ENCODE measurements at places on chromosomes 16 and 17. TPM values are rescaled to one million over a fixed set of nuclear protein-coding genes. Genes with fewer than 3 reads are reported as not detected.

GRCh38 chr17:80774146-80774545 is 217.5 kb upstream of the CHMP6 start:
- peaks cover 8% of the 10 kb centered on the region for H3K4me1 ChIP-seq
- DNase-seq = no peak
- H3K27me3 ChIP-seq = no peaks in the 10 kb centered on the region
- H3K36me3 ChIP-seq = peaks cover 5% of the 10 kb centered on the region

DNA sequence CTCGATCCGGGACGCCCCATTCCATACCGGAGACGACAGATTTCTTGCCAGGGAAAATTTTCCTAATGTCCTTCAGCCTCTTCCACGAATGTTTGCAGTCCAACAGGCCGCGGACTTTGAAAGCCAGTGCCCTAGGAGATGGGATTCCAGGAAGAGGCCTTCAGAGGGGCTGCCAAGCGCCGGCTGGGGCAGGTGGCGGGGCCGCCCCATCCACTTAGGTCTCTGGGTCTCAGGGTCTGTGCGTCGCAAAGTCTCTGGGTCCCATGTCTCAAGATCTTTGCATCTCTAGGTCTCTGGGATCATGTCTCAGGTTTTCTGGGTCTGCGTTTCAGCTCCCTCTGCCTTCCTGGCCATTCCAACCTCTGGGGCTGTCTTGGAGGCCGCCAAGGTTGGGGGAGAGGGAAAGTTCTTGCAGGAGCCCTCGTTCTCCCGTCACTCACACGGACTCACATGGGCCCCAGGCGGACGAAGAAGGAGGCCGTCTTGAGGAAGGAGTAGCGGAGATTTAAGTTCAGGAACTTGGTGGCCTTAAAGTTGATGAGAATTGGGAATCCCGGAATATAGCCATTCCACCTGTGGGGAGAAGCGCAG is 7.2 kb downstream of the ALOX12B start:
- H3K4me1 ChIP-seq = peaks cover 20% of the 10 kb centered on the region
- H3K4me3 ChIP-seq = peak overlapping the region; percentile 41
- no peak for DNase-seq
- no peak overlapping the region for H3K27ac ChIP-seq

The ASPSCR1 gene
- total RNA-seq = 11.7 TPM

The SCGB1C2 gene
- not detected for total RNA-seq

The HSPB9 gene
- not detected for total RNA-seq

DNA sequence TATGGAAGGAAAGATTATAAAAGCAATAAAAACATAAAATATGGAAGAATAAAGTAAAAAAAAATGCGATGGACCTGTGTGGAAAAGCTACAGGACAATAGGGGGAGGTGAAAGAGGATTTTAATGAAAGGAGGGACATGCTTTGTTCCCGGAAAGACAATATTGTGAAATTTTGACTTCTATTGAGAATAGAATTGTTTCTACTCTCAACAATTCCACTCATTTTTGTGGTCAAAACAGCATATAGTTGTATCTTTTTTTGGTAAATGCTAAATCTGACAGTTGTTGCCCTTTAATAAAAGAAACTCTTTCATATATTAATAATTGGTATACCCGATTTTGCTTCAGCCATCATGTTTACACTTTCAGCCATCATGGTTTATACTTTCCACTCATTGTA is 22.9 kb upstream of the APPBP2 start:
- no peaks in the 10 kb centered on the region for H3K27me3 ChIP-seq
- no peaks in the 10 kb centered on the region for H3K36me3 ChIP-seq
- H3K4me1 ChIP-seq = no peaks in the 10 kb centered on the region
- no peak for DNase-seq

The NDUFB10 gene
- total RNA-seq = 54.2 TPM

DNA sequence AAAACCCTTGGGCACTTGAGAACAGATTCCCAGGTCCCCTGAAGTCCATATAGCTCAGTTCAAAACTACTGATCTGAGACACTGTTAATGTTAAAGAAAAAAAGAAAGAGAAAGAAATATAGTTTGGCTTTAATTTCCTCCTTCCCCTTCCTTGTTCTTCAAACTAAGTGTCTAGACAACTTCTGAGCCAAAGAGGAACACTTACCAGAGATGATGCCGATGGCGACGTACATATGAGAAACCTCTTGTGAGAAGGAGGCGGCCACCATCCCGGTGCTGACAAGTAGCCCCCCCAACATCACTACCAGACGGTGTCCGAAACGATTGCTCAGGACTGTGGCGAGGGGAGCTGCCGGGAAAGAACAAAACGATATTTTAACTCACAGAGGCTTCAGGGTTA is 17.2 kb downstream of the SLC16A6 start:
- no peaks in the 10 kb centered on the region for H3K27me3 ChIP-seq
- no peak for DNase-seq
- no peak overlapping the region for H3K27ac ChIP-seq

The GSG1L2 gene
- total RNA-seq = not detected

The TBC1D3H gene
- total RNA-seq = not detected

DNA sequence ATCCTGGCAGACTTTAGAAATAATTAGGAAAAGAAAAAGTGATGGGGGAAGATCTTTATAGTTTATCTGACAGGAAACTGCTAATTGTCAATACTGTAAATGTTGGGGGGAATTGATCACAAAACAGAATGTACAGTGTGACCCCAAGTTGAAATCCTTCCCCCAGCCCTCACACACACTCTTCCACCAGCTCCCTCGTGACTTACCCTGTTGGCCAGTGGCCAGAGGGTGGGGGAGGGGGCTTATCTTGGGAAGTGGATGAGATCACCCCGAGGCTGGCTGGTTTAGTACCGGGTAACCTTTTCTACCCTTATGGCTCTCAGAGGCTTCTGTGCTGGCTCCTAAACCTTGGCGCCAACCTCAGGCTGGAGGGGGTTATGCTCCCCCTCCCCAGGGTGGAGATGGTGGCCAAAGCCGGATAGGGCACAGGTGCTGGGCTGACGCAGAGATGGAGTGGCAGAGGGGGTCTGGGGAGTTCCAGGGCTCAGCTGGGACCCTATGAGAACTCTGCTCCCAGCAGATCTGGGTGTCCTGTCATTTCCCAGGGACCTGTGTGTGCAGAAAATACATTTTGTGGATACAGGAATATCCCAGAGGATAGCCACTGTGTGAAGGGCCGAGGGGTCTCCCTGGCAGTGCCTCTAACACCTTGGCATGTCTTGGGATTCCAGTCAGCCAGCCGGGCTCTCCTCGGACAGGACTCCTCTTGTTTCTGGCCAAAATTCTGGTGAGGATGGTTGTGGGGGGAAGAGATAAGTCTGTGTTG is 18.6 kb downstream of the CDH16 start:
- no peaks in the 10 kb centered on the region for H3K36me3 ChIP-seq
- peak overlapping the region; percentile 56 for H3K27ac ChIP-seq
- H3K4me1 ChIP-seq = peaks cover 44% of the 10 kb centered on the region
- no peak overlapping the region for H3K4me3 ChIP-seq
- peak; percentile 87 for DNase-seq

The BEAN1 gene
- total RNA-seq = not detected

- peak; percentile 86 for DNase-seq
- H3K27ac ChIP-seq = no peak within 1 kb of the TSS
- peaks cover 97% of the 10 kb centered on the region for H3K27me3 ChIP-seq
- H3K4me1 ChIP-seq = peaks cover 25% of the 10 kb centered on the region
- H3K36me3 ChIP-seq = no peaks in the 10 kb centered on the region
These were observed at the start of gene IGF2BP1 for GRCh38 chr17:48997103-48997826. Gene IGF2BP1, plus strand, starts transcription at chr17:48997385. Its CDS starts 361 bp downstream, at chr17:48997746.

The KIF18B gene
- not detected for total RNA-seq

- H3K27ac ChIP-seq = peak overlapping the region; percentile 46
- DNase-seq = no peak
- peaks cover 4% of the 10 kb centered on the region for H3K4me1 ChIP-seq
- no peaks in the 10 kb centered on the region for H3K27me3 ChIP-seq
These were observed 16.8 kb downstream of the CDR2 start for GRCh38 chr16:22357635-22357971.

The P2RX1 gene
- total RNA-seq = 6.7 TPM

GRCh38 chr17:14302431-14303099 is 1.7 kb downstream of the HS3ST3B1 start:
- no peaks in the 10 kb centered on the region for H3K36me3 ChIP-seq
- H3K4me3 ChIP-seq = peak overlapping the region; percentile 70
- peak overlapping the region; percentile 82 for H3K27ac ChIP-seq

- H3K27ac ChIP-seq = no peak overlapping the region
- H3K27me3 ChIP-seq = no peaks in the 10 kb centered on the region
- no peaks in the 10 kb centered on the region for H3K36me3 ChIP-seq
- no peak overlapping the region for H3K4me3 ChIP-seq
These were observed 380.4 kb upstream of the EEF2KMT start for GRCh38 chr16:5478036-5478435.

The ARMC7 gene
- 13.9 TPM for total RNA-seq

GRCh38 chr17:2862197-2862596 is 66.0 kb downstream of the RAP1GAP2 start:
- no peaks in the 10 kb centered on the region for H3K36me3 ChIP-seq
- H3K4me1 ChIP-seq = peaks cover 19% of the 10 kb centered on the region
- no peaks in the 10 kb centered on the region for H3K27me3 ChIP-seq
- peak overlapping the region; percentile 50 for H3K27ac ChIP-seq
- H3K4me3 ChIP-seq = no peak overlapping the region

GRCh38 chr16:47013172-47013571 is 39.7 kb upstream of the DNAJA2 start:
- H3K36me3 ChIP-seq = no peaks in the 10 kb centered on the region
- H3K4me1 ChIP-seq = no peaks in the 10 kb centered on the region

- H3K4me1 ChIP-seq = no peaks in the 10 kb centered on the region
- H3K36me3 ChIP-seq = no peaks in the 10 kb centered on the region
- DNase-seq = no peak
These were observed 36.2 kb upstream of the MAP3K14 start for GRCh38 chr17:45353043-45353442.

DNA sequence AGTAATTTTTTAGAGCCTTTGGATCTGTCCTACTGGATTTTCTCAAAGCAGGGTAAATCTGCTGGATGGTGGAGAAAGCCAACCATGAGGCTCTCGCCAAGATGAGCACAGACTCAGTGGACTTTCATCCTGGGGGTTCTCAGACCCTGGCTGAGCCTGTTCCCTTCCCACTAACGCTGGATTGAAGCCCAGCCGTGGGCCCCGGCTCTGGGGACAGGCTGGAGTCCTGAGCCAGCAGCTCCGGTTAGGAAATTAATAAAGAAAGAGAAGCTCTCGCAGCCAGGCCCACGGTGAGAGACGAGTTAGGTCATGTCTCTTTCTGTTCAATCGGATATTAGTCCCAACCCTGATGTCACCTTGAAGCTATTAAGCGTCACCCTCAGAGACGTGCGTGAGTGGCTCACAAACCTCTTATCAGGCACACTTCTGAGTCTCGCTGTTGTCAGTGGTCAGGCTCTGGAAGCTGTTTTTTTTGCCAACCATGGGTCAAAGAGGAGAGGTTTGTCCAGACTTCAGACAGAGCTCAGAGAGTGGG is 27.1 kb downstream of the MEOX1 start:
- no peaks in the 10 kb centered on the region for H3K27me3 ChIP-seq
- H3K27ac ChIP-seq = no peak overlapping the region
- H3K4me1 ChIP-seq = no peaks in the 10 kb centered on the region
- no peak overlapping the region for H3K4me3 ChIP-seq
- DNase-seq = peak; percentile 51
- no peaks in the 10 kb centered on the region for H3K36me3 ChIP-seq

GRCh38 chr17:27621942-27622559 is 8.9 kb upstream of the LGALS9 start:
- peaks cover 35% of the 10 kb centered on the region for H3K36me3 ChIP-seq
- H3K27ac ChIP-seq = no peak overlapping the region
- no peaks in the 10 kb centered on the region for H3K4me1 ChIP-seq
- DNase-seq = no peak
- no peak overlapping the region for H3K4me3 ChIP-seq
- H3K27me3 ChIP-seq = no peaks in the 10 kb centered on the region

The COASY gene
- 33.3 TPM for total RNA-seq

The KRTAP17-1 gene
- total RNA-seq = not detected

- H3K4me3 ChIP-seq = no peak overlapping the region
- no peak for DNase-seq
- no peaks in the 10 kb centered on the region for H3K36me3 ChIP-seq
- H3K27me3 ChIP-seq = no peaks in the 10 kb centered on the region
These were observed 618.8 kb upstream of the CDH11 start for GRCh38 chr16:65740711-65741110.

- no peaks in the 10 kb centered on the region for H3K27me3 ChIP-seq
- peaks cover 87% of the 10 kb centered on the region for H3K4me1 ChIP-seq
- no peaks in the 10 kb centered on the region for H3K36me3 ChIP-seq
- no peak for DNase-seq
These were observed 107.8 kb downstream of the XYLT1 start for GRCh38 chr16:17362946-17363345.

The RAPGEFL1 gene
- total RNA-seq = 8.5 TPM

The AXIN2 gene
- total RNA-seq = 20.0 TPM

The POLDIP2 gene
- total RNA-seq = 57.6 TPM
